Smooth muscle cell of bladder (primary cell): ENCODE measurements at places on chromosomes 13 and 19. TPM values are rescaled to one million over a fixed set of nuclear protein-coding genes. Genes with fewer than 3 reads are reported as not detected.

The ZNF738 gene
- 2.4 TPM in 2 replicates for total RNA-seq

The ZNF320 gene
- 8.1 and 10.1 TPM in 2 replicates for total RNA-seq

The PRMT1 gene
- total RNA-seq: 341 and 373 TPM in 2 replicates

The FLT3 gene
- under 0.01 TPM in 1 of 2 replicates, not detected in the other for total RNA-seq

The NLRP9 gene
- total RNA-seq: not detected in 2 replicates

The NKPD1 gene
- total RNA-seq: 0.14 and 0.18 TPM in 2 replicates

The CNN1 gene
- 7.5 and 16.5 TPM in 2 replicates for total RNA-seq

The TNFSF9 gene
- total RNA-seq: 0.28 and 0.37 TPM in 2 replicates

The BEST2 gene
- total RNA-seq: not detected in 2 replicates

The ONECUT3 gene
- not detected in 2 replicates for total RNA-seq

The ZNF616 gene
- total RNA-seq: 9.4 and 12.1 TPM in 2 replicates

The DHDH gene
- 0.14 and 0.18 TPM in 2 replicates for total RNA-seq

The DCLK1 gene
- 1.8 and 6.0 TPM in 2 replicates for total RNA-seq

The ZNF208 gene
- total RNA-seq: 0.85 and 2.0 TPM in 2 replicates

The TMEM38A gene
- total RNA-seq: 1.4 and 1.9 TPM in 2 replicates

The GPX4 gene
- 344 and 573 TPM in 2 replicates for total RNA-seq
